OCI-LY7 (cell line): ENCODE measurements at places on chromosomes 7 and 10.

- no peak for DNase-seq
Measured at GRCh38 chr7:139035586-139036353, at the start of gene ZC3HAV1L. Gene ZC3HAV1L (minus strand): TSS chr7:139036042. CDS start chr7:139036017, 25 bp downstream.

DNA sequence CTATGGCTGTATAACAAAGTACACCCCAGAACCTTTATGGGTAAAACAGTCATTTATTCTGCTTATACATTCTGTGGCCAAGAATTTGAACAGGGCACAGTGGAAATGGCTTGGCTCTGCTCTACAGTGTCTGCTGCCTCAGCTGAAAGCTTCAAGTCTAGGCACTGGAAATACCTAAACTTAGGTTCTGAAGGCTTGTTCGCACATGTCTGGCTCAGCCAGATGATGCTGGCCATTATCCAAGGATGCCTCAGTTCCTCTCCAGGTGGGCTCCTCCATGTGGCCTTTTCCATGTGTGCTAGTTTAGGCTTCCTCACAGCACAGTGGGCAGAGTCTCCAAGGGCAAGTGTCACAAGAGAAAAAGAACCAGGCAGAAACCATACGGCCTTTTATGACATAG is 76.8 kb downstream of the RALA start:
- no peak for DNase-seq

DNA sequence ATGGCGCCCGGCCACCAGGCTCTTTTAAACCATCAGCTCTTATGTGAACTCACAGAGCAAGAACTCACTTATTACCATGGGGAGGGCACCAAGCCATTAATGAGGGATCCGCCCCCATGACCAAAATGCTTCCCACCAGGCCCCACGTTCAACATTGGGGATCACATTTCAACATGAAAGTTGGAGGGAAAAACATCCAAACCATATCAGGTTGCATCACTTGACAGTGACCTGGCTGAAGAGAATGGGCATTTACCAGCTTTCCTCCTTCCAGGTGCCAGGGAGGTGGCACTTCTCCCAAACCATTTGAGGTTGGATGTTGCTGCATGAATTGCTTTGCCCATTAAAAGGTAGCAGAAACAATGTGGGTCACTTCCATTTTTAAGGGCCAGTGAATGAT is 115.6 kb upstream of the TNS3 start:
- DNase-seq, result no peak

GRCh38 chr7:1455241-1455939 is 3.9 kb downstream of the MICALL2 start:
- DNase-seq, result no peak

GRCh38 chr7:16880554-16880953 is 1.2 kb downstream of the AGR3 start:
- no peak for DNase-seq

DNA sequence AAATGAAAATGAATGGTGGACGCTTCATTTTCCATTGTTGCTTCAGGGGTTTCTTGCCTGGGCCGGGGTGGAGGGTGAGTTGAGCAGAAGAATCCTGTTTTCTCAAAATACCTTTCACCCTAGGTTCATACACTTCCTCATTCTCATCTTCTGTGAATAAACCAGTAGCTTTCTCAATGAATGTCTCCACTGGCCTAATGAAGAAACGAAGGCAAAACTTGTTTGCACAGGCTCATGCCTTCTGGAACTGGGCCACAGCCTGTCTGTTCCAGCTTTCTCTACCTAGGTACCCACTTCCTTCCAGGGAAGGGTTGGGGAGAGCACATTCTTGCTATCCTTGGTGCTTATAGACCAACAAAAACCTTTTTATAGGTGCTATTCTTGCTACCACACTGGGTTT is 21.3 kb downstream of the STMP1 start:
- DNase-seq, result no peak

DNA sequence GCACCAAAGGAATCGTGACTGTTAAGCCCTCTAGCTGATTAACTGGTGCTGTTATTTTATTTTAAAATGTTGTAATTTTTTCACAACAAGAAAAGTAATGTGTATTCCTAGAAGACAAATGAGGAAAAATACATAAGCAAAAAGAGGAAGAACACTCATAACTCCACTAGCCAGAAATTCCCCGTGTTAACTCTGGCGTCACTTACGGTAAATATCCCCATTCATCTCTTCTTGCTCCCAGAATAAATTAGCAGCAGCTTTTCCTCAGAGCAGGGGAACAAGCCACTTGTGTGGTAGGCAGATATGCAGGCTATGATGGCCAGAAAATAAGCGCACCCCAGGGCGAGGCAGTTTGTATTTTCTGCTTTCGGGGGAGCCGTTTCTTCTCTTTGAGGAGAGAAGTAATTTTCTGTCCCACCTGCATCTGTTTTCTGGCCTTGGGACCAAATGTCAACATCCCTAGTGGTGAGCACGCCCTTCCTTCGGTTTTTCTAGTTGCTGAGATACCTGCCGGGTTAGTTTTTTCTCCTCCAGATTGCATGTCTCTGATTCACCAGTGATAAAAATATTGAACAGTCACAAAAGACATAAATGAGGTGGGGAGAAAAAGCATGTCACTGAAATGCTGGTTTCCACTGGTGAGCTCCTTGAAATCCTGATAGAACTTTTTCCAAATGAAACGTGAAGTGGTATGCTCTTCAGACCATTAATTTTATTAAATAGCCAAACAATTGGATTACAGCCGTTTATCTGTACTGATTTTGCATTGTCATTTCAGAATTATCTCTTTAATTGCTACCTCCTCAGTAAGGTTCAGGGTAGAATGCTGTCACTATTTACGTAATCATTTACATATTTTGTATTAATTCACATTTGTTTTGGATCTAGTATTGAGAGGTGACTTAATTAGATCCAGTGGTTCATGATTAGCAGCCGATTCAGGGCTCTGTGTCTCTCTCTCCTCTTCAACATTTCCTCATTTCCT is 268.1 kb downstream of the CAMK1D start:
- no peak for DNase-seq
